ENCODE measurements at places on chromosomes 13 and 19.
A peak's percentile ranks its signal among the peaks of the same experiment; 100 is the strongest.

- DNase-seq = no peak
Observed at GRCh38 chr13:67635754-67636153, 405.6 kb upstream of the PCDH9 start.

DNA sequence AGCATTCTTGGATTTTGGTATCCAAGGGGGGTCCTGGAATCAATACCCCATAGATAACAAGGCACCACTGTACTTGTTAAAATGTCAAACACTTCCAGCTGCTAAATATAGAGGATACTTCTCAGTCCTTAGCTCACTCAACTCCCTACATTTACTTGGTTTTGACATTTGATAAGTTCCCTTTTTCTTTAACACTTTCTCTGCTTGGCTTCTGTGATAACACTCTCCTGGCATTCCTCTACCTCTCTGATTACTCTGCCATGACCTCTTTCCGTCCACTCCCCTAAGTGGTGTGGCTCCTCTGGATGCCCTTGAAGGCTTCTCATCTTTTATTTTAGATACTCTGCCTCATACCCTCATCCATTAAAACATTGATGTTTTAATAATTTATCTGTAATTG, 65.2 kb downstream of the MICU2 start:
- DNase-seq = no peak

DNA sequence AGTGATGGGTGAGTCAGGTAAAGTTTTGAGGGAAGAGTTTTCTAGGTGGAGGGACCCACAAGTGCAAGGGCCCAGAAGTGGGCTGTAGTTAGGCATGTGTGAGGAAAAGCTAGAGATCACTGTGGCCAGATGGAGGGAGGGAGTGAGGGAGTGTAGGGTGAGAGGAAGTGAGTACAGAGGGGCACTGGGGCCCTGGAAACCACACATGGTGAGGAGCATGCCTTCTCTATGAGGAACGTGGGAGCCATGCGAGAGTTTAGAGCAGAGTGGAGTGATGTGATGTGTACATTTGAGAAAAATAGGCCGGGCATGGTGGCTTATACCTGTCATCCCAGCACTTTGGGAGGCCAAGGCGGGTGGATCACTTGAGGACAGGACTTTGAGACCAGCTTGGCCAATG, 14.7 kb upstream of the SHKBP1 start:
- DNase-seq = no peak

GRCh38 chr13:45595965-45596364, 19.6 kb downstream of the ERICH6B start:
- no peak for DNase-seq

- DNase-seq = no peak
Observed at GRCh38 chr19:1970003-1970805, 29.2 kb downstream of the CSNK1G2 start.

DNA sequence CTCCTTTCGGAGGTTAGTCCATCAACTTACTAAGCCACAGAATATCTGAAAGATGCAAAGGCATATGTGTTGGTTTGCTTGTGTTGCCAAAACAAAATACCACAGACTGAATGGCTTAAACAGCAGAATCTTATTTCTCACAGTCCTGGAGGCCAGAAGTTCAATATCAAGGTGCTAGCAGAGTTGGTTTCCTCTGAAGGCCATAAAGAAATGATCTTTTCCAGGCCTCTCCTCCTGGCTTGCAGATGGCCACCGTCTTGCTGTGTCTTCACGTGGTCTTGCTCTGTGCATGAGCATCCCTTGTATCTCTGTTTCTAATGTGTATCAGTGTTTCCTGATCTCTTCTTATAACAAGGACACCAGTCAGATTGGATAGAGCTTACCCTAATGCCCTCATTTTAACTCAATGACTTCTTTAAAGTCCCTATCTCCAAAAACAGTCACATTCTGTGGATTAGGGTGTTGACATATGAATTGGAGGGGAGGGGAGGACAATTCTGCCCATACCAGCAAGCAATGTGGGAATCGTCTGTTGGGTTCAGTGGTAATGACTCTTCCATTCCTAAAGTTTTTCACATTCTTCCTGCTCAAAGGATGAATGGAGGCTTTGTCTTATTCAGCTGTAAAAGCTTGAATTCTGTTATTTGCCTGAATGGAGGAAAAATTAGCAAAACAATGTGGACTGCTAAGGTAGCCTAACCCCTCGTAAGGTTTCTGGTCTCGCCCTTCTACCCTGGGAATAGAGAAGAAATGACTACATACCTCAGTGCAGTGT, 715.7 kb downstream of the DIAPH3 start:
- DNase-seq = no peak

DNA sequence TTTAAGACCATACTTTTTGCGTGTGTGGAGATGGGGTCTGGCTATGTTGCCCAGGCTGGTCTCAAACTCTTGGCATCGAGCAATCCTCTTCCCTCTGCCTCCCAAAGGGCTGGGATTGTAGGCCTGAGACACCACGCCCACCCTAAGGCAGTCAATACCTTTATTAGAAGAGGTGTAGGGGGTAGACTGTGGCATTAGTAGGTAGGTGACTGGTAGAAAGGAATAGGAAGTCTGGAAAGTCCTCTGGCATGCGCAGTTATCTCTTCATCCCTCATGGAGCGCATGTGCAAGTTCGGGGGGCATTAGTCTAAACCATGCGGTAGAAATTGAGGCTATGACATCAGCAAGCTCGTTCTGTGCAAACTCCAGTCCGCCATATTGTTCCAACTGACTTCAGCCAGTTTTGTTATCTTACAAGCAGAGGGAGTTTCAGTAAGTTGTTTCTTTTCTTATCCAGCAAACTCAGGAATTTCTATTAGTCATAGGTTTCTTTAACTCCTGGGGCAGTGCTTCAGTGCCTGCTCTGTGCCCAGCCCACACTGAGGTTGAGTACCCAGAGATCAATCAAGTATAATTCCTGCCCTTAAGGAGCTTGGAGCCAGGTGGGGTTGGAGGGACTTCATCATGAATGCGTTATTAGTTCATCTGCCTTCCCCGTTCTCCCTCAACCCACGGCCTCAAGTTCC, 7.3 kb upstream of the RANBP3 start:
- no peak for DNase-seq

GRCh38 chr19:28883241-28883693, 329.7 kb downstream of the UQCRFS1 start:
- no peak for DNase-seq

DNA sequence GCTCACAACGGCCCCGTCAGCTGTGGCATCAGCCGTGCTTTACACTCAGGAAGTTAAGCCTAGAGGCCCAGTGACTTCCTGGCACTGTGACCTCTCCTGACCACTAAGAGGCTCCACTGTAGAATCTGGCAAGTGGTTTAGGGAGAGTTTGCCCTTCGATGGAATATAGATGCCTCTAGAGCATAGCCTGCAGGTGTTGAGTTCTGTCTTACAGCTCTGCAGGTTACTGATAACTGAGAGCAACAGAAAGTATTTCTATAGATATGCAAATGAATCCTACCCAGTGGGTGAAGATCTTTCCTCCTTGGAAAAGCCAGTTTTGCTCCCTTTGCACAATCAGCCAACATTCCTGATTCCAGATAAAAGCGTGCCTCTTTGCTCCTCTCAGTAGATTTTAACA, 35.8 kb downstream of the ATP12A start:
- no peak for DNase-seq

- DNase-seq = no peak
Observed at GRCh38 chr13:46071590-46072249, 19.2 kb upstream of the ZC3H13 start.

- no peak for DNase-seq
Observed at GRCh38 chr13:46615888-46616531, 63.0 kb downstream of the LRCH1 start.

DNA sequence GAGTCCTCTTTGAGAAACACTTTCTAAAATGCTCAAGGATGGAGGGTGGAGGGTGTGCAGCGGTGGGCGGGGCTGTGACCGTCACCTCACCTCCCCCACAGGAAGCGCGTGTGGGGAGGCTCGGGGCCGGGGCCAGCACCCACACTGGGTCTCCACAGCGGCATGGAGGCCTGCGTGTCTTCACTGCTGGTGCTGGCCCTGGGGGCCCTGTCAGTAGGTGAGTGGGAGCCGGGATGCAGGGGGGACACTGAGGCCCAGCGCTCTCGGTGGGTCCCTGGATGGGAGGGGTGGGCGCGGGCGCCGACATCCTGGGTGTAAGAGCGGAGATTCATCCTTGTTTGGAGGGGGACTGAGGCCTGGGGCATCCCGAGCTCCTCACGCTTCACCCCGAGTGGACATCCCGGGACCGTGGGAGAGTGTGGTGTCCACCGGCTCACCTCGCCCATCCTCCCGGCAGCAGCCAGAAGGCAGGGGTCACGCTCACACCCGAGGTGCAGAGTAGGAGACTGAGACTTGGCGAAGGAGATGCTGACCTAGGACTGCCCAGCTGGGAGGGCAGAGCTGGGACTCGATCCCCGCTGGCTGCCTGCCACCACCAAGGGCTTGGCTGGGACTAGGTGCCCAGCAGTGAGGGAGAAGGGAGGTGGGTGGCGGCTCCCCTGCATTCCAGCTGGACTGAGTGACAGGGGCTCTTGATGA, at the start of gene GZMM:
Gene GZMM (plus strand): TSS at position 144 of the 699 bp plus-strand sequence. CDS start 19 bp downstream, at position 163.
- DNase-seq = peak; percentile 77

DNA sequence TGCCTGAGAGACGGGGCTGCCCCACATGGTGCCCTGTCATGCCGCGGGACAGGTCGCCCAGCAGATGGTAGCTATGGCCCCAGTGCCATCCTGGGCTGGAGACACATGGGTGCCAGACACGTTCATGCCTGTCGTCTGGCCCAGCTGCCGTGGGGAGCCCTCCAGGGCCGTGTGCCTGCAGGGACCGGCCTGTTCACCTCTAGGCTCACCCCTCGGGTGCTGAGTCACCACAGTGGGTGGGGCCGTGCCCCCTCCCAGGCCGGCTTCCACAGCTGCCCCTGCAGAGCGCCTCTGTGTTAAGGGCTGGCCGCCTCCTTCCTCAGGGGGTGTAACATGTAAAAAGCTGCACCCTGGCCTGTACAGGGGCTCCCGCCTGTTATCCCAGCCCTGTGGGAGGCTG, 36.1 kb downstream of the CSNK1G2 start:
- no peak for DNase-seq

- DNase-seq = no peak
Observed at GRCh38 chr13:77989281-77989680, 70.7 kb upstream of the EDNRB start.

DNA sequence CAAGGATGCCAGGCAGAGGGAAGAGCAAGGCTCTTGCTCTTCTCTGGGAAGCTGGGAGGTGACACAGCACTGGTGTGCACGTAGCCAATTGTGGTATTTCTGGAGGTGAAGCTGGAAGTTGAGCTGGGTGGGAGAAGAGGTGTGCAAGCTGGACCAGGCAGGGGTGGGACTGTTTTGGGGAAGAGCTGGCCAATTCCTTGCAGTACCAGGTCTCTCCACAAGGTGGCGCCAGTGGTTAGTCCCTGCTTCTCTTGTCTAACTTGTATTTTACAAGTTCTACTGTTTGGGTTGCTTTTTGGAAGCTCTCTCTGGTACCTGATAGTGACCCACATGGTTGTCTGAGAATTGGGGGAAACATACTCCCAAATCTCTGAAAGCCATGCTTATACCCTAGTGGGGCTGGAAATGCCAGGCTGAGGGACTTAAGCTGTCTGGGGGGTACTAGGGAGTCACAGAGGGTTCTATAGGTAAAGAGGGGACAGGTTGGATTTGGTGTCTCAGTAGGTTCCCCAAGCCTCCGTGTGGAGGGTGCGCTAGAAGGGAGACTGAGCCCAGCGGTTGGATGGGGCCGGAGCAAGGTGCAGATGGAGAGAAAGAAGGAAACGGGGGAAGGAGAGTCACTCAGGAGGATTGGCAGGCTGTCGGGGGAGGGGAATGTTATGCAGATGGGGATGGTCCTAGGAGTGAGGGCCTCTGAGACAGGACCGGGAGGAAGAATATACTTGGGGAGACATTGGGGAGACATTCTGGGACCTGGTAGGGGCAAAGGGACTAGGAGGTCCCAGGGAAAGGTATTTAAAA, 3.0 kb downstream of the HPN start:
- DNase-seq = no peak

DNA sequence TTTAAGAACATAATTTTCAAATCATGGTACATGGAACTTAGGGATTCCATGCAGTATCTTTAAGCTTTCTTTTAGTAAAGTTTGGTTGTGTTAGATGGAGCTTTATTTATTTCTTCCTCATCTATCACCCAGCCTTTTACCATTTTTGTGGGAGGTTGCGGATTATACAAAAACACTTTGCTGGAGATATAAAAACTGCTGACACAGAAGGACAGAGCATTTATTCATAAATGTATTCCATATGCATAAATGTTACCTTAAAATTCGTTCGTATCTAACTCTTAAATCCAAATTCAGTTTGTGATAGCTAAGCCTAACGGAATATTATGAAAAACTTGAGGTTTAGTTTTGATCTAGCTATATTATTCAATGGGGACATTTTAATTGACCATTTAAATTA, 143.3 kb downstream of the TDRD3 start:
- DNase-seq = no peak

DNA sequence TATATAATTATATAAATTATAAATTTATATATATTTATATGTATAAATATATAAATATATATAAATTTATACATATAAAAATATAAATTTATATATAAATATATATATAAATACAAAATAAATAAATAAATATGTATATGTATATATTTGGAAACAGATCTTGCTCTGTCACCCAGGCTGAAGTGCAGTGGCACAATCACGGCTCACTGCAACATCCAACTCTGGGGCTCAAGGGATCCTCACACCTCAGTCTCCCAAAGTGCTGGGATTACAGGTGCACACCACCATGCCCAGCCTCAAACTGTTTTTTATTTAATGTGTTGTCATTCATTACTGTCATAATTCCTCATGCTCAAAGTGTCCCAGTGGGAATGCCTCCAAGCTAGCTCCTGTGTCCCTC, 25.2 kb upstream of the PDCD5 start:
- no peak for DNase-seq

- peak; percentile 1 for DNase-seq
Observed at GRCh38 chr19:16714702-16715287, 4.9 kb upstream of the NWD1 start.

DNA sequence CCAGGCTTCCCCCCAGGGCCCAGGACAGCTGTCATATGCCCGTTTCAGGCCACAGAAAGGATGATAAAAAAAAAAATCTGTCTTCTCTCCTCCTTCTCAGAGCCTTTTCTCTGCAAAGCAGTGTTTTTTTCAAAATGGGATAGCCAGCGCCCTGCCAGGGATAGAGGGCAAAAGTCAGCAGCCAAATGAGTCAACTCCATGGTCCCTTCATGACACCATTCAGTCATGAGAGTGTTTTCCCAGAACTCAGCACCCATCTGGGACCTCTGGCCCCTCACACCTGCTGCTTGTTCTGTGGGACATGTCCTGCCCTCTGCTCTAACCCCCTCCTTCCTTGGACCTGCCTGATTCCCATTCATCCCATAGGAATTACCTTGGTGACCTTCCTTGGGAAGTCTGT, 95.0 kb downstream of the CYSLTR2 start:
- DNase-seq = no peak

- DNase-seq = peak; percentile 67
Observed at GRCh38 chr19:35154525-35155406, at the start of gene FXYD5. TSS of gene FXYD5 (plus strand) at chr19:35154735. CDS start at chr19:35155551, 816 bp downstream.

- DNase-seq = no peak
Observed at GRCh38 chr13:97225533-97225932, 3.4 kb downstream of the MBNL2 start.

- no peak for DNase-seq
Observed at GRCh38 chr13:98487522-98487921, 89.4 kb downstream of the STK24 start.

- no peak for DNase-seq
Observed at GRCh38 chr19:50833117-50833801, at the start of gene KLK15. TSS of gene KLK15 (minus strand) at chr19:50833574. CDS start at chr19:50831492, 2,082 bp downstream.

GRCh38 chr19:51179256-51179655, 37.2 kb downstream of the SIGLEC7 start:
- no peak for DNase-seq

GRCh38 chr19:42122691-42123607, 9.3 kb downstream of the POU2F2 start:
- peak; percentile 47 for DNase-seq

All from stimulated activated CD8-positive, alpha-beta memory T cell treated with anti-CD3 and anti-CD28 coated beads, Interleukin-12 subunit alpha, Interleukin-12 subunit beta, amount 100 ng/mL, for 4 hours (primary cell).